ENCODE measurements at places on chromosomes 5 and 9.

- DNase-seq = no peak
Observed at GRCh38 chr9:85978496-85978895, 37.5 kb downstream of the NAA35 start.

- no peak for DNase-seq
Observed at GRCh38 chr9:86452201-86452828, 98.1 kb upstream of the TUT7 start.

- DNase-seq = no peak
Observed at GRCh38 chr5:158626718-158627117, 473.0 kb downstream of the EBF1 start.

DNA sequence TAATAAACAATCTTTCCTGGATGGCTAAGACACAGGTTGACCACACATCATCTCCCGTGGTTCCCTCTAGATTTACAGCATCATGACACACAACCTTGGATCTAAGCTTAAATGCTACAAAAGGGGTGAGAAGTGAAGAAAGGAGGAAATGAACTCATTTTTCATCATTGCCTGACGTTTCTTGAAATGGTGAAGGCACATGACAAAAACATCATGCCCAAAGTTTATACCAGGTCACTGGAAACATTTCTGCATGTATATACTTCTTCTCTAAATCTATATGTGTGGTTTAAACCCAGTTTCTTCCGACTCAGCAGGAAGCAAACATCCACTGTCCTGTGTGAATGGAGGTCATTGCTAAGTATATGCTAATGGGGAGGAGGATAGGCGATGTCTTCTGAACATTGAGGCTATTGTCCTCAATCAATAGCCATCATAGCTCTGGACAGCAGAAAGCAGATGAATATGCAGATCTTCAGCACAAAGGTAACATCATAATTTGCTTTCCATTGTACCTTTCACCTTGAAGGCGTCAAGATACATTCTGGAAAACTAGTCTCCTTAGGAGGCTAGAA lies 137.4 kb downstream of the MED27 start:
- no peak for DNase-seq

DNA sequence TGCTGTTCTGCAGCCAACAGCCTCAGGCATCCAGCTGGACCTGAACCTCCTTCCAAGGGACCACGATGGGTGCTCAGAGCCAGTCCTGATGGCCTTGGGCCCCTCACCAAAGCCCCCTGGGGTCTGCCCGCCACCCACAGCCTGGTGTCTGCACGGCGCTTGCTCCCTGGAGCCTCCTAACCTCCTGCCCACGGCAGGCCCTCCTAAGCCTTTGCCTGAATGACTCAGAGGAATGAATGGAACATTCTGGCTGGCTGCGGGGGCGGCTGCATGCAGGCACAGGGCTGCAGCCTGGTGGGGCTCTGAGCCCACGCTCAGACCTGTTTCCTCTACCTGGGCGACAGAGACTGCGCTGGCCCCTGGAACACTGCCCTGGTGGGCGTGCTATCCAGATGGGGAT lies 6.9 kb downstream of the SOHLH1 start:
- DNase-seq = no peak

GRCh38 chr9:121528642-121529041 lies 29.0 kb upstream of the GGTA1 start:
- no peak for DNase-seq

DNA sequence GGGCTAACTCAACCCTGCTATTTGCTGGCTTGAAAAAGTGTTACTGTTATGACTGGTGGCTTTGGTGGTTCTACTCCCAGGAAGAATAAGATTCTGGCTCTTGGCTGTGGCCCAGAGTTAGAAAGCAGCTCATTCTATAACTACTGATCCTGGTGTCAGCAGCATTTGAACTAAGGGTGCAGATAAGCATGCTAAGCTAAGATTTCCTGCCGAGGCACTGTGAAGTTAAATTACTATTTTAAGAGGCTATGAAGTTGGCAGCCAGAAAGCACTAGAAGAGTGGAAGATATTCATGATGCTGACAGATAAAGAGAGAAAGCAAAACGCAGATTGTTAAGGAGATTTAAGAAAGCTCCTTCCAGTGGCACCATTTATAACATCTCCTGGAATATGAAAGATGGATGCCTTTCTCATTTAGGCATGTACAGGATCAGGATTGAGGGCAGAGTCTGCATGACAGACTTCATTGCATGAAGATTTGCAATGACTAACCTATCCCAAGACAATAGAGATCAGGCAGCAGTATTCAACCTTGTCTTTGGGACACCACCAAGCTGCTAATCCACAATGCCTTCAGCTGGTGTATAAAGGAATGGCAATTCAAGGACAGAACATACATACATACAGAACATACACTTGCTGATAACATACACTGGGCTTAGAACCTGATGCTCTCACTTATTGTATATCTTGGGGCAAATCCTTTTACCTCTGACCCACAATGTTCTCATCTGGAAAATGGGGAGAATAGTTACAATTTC lies 11.7 kb downstream of the BRINP1 start:
- DNase-seq = no peak

DNA sequence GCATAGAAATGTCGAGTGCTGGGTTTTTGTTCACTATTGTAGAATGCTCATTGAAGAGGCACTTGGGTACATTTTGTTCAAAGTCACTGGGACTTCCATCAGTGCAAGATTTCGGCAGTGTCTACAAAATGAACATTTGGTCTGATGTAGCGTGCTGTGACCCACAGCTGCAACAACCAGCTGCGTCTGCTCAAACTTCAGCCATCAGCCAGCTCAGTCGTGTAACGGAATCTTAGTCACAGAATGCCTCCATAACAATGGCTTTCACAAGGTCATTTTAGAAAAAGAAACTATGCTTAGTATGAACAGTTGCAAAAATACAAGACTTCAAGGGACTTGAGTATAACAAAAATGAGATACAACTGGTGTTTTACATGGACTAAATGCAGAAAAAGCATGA lies 828.1 kb upstream of the GRAMD2B start:
- no peak for DNase-seq

DNA sequence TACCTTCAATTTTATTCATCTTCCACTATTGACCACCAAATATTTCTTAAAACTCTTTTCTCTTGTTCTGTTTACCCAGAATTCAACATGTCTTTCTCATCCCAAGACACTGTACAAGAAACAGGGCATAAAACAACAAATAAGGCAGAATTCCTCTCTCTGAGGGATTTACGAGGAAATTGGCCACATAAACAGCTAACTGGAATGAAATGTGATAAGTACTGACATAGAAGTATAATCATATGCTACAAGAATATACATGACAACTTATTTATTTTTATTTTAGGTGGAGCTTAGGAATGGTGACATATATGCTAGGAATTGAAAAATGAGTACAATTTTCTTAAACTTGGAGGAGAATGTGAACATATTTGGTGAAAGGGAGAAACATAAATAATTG lies 48.8 kb upstream of the FBN2 start:
- DNase-seq = no peak

DNA sequence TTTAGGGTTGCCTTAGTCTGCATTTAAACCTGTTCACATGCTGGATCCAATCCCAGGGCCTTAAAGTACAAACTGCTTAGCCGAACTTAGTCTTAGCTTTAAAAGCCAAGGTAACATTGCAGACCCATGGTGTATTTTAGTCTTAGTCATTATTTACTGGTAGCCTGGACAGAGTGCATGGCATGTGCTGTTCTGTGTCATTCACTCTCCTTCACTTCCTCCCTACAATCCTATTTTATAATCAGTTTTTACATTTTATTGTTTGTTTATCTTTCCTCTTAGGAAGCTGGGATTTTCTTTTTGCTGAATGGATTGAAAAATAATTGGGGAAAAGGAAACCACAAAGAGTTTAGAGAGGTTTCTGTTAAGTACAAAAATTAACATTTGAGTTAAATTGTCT lies 29.4 kb upstream of the TAL2 start:
- DNase-seq = no peak

DNA sequence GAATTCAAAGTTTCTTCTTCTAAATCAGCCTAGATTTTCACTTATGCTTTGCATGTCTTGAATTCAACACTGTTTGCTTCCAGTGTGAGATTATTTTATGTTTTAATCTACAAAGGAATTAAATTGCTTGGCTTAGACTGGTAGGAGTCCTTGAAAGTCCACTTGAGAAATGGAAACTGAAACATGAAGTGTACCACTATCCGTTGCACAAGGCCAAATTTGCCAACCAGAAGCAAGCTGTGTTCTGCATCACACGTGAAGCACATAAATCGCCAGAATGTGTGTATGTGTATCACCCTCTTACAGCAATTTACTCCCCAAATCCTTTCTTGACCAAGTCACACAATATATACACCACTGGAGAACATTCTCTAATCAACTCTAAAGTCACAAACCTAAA lies 10.3 kb downstream of the SEMA6A start:
- no peak for DNase-seq

GRCh38 chr9:136052472-136052880 lies 42.6 kb downstream of the NACC2 start:
- DNase-seq = peak; percentile 23

- DNase-seq = no peak
Observed at GRCh38 chr5:128035689-128036088, 47.9 kb upstream of the SLC12A2 start.

GRCh38 chr9:81456431-81457006 lies 232.8 kb downstream of the TLE1 start:
- DNase-seq = peak; percentile 23

All from HS-27A (cell line).